ENCODE measurements at places on chromosomes 5 and 9. TPM values are rescaled to one million over a fixed set of nuclear protein-coding genes. Genes with fewer than 3 reads are reported as not detected.

DNA sequence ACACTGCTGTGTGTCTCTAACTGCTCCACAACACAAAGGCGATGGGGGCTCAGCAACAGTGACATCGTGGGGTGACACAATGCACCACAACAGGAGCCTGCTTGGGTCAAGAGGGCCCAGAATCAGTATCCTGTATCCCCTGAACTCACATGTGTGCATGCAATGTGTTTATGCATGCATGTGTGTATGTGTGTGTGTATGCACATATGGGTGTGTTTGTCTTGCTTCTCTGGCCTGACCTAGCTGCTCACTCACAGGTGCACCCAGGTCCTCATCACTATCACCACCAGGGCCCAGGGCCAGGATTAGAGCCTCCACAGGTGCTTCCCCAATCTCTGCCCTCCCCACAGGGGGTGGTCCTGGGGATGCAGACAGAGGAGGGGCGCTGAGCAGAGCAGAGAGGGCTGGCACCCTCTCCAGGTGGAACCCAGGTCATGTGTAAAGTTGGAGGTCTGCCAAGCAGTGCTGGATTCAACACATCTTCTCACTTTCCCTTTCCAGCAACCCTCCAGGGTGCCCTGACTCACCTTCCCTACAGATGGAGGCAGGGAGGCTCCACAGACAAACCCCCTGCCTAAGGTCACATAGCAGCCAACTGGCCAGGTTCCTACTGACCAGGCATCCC lies 18.1 kb upstream of the ZNF484 start:
- no peak overlapping the region for H3K4me3 ChIP-seq
- no peak overlapping the region for H3K27ac ChIP-seq
- H3K4me1 ChIP-seq = no peaks in the 10 kb centered on the region
- no peaks in the 10 kb centered on the region for H3K27me3 ChIP-seq

DNA sequence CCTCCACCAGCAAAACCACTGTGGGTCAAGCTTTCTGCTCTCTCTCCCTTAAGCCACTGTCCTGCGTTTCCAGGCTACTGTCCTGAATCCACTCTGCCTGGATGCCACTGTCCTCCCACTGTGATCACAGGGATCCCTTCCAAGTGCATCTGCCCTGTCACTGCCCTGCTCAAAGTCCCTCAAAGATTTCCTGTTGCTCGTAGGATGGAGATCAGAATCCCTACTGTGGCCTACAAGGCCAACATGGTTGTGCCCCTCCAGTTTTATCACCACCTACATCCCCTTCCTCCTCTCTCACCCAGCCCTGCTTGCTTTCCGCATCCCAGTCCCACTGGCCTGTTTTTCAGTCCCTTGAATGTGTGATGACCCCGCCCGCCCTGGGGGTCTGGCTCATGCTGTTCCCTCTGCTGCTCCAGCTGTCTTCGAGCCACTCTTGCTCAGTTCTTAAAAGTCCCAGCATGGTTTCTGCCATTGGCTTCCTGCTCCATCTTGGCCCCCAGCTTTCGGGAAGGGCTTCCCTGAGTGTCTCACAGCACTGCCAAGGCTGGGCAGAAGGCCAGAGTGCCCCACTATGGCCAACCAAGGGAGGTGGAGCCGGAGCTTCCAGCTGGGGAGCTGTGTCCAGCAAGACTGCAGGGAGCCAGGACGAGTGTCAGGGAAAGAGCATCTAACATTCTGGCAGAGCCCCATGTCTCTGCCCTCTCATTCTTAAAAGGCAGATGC lies 12.9 kb upstream of the FRRS1L start:
- H3K36me3 ChIP-seq = no peaks in the 10 kb centered on the region
- no peaks in the 10 kb centered on the region for H3K4me1 ChIP-seq
- DNase-seq = no peak
- H3K4me3 ChIP-seq = no peak overlapping the region

DNA sequence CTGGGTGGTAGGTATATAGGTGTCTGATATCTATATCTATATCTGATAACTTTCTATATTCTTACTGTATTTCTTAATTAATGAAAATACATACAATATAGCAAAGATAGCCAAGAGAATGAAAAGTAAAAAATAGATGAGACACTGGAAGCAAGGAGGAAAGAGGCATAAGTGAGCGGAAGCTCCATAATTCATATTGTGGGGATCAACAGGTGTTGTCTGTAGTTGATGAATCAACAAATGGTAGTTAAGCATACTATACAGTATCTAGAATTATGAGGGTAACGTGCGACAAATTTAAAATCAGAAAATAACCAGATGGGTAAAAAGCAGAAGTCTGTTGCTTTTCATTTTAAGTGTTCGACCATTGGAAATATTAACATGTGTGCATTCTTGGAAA lies 7.1 kb downstream of the SPTLC1 start:
- no peak overlapping the region for H3K27ac ChIP-seq
- H3K27me3 ChIP-seq = no peaks in the 10 kb centered on the region
- no peak for DNase-seq
- H3K4me1 ChIP-seq = no peaks in the 10 kb centered on the region

ADCY2 gene
- 12.3 TPM for total RNA-seq

DNA sequence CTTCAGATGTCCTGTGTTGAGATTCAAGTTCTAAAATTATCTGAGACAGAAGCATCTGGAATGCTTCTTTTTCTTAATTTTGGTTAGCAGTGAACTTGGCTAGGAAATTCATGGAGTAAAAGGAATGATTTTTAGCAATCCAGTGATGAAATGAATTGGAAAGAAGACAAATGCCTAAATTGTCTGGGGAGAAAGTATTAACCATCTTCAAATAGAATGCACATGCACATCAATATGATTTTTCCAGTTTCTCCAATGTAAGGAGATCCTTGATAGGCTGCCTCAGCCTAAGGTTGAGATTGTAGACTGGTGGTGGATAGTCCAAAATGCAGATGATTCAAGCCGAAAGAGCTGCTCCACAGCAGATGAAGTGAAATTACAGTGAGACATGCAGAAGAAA lies 106.7 kb downstream of the PCSK5 start:
- H3K36me3 ChIP-seq = no peaks in the 10 kb centered on the region
- DNase-seq = no peak
- H3K27ac ChIP-seq = no peak overlapping the region
- H3K4me1 ChIP-seq = no peaks in the 10 kb centered on the region
- H3K4me3 ChIP-seq = no peak overlapping the region

Measured in ovary (tissue), 10 donors.